Testis (tissue), 5 donors: ENCODE measurements at places on chromosomes 12 and 14.

DNA sequence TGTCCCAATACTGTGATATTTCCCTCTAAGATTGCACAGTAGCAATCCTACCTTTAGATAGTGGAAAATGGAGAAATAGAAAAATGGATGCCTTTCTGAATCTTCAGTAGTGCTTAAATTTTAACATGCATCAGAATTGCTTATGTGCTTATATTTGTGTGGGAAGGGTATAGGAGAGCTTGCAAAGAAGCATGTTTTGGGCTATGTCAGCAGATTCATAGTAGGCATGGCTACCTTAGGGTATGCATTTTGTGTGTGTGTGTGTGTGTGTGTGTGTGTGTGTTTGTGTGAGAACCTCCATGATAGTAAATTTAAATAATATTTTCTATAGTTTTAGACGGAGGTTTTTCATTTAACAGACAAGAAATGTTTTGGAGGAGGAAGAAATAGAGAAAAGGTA lies 38.3 kb downstream of the NEUROD4 start:
- DNase-seq = no peak

DNA sequence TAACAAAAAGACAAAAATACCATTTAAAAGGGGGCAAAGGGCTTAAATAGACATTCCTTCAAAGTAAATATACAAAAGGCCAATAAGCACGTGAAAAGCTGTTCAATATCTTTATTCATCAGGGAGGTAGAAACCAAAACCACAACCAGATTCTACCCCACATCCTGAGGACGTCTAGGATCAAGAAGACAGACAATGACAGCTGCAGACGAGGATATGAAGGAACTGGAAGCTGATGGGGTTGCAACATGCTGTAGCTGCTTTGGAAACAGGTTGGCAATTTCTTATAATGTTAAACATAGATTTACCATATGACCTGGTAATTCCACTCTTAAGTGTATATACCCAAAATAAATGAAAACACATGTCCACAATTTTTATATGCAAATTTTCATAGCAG lies 85.1 kb upstream of the C14orf180 start:
- DNase-seq = no peak

GRCh38 chr14:50806241-50806933 lies 24.6 kb downstream of the NIN start:
- DNase-seq = no peak

GRCh38 chr14:52455291-52456088 lies 96.8 kb downstream of the TXNDC16 start:
- no peak for DNase-seq

DNA sequence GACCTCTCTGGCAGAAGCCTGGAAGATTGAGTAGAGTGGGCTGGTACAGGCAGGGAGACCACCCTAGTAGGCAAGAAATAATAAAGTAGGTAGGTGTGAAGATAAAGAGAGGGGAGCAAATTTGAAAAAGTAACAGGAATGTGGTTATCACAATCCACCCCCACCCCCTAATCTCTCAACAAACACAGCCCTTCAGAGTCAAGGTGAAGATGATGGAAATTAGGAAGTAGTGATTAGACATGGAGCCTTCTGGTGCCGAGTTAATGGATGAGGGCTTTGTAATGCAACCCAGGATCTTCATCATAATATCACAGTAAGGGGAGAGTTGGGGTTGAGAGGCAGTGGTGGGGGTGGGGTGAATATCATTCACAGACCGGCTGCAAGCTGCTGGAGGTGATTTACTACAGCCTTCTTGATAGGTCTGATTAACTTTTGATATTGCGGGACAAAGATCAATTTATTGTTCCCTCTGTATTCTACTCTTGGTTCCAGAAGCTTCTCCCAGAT lies 29.2 kb upstream of the CRY1 start:
- DNase-seq = no peak

DNA sequence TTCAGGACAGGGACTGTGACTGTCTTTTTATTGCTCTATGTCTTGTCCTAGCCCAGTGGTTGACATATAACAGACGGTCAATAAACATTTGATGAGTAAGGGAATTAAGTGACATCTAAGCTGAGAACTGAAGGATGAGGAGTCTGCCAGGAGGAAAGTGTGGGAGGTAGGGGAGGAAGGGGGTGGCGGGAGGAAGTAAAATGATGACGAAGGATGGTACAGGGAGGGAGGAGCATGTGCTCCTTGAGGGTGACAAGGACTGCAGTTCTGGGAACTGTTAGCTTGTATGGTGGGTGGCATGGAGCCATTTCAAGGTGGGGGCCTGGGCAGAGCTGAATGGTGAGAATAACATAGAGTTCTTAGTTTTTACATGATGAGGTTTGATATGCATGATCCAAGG lies 64.4 kb downstream of the RGS6 start:
- no peak for DNase-seq

GRCh38 chr14:52960627-52961026 lies 9.8 kb upstream of the FERMT2 start:
- DNase-seq = no peak

DNA sequence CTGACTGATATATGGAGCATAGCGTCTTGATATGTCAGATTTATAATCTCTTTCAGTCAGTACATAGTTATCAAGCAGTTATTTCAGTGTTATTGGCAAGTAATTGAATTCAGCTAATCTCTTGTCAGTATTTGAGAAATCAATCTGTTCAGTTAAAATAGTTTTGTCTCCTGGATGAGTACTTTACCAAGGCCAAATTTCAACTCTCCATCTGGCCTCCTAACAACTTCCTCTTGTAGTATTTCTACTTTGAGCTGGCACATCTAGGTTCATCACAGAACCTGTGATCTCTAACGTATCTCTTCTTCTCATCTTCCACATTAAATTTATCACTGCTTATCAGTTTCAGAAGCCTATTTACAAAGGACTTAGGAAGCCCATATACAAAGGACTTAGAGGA lies 690.5 kb downstream of the C12orf50 start:
- no peak for DNase-seq
